ENCODE measurements at places on chromosomes 12 and 14. TPM values are rescaled to one million over a fixed set of nuclear protein-coding genes. Genes with fewer than 3 reads are reported as not detected.

Gene FGF23
- total RNA-seq = not detected

Gene PRIMA1
- total RNA-seq = not detected

Gene FOXG1
- 0.44 TPM for total RNA-seq

GRCh38 chr12:55712700-55713415 lies 3.0 kb upstream of the BLOC1S1 start:
- DNase-seq = no peak

- no peak for DNase-seq
These were observed 172.9 kb upstream of the LRIG3 start for GRCh38 chr12:59093073-59093772.

GRCh38 chr14:96265383-96266095 lies 9.5 kb downstream of the BDKRB1 start:
- DNase-seq = no peak

- DNase-seq = no peak
These were observed 338.8 kb upstream of the SFSWAP start for GRCh38 chr12:131372171-131372475.

GRCh38 chr14:56198438-56198837 lies 80.2 kb downstream of the PELI2 start:
- no peak for DNase-seq

- DNase-seq = no peak
These were observed 45.5 kb downstream of the ACADS start for GRCh38 chr12:120771097-120771496.

- no peak for DNase-seq
These were observed 11.2 kb downstream of the PDE6H start for GRCh38 chr12:14984036-14984435.

GRCh38 chr12:117292688-117293087 lies 68.7 kb downstream of the NOS1 start:
- no peak for DNase-seq

GRCh38 chr12:123153906-123154305 lies 3.0 kb upstream of the PITPNM2 start:
- DNase-seq = no peak

DNA sequence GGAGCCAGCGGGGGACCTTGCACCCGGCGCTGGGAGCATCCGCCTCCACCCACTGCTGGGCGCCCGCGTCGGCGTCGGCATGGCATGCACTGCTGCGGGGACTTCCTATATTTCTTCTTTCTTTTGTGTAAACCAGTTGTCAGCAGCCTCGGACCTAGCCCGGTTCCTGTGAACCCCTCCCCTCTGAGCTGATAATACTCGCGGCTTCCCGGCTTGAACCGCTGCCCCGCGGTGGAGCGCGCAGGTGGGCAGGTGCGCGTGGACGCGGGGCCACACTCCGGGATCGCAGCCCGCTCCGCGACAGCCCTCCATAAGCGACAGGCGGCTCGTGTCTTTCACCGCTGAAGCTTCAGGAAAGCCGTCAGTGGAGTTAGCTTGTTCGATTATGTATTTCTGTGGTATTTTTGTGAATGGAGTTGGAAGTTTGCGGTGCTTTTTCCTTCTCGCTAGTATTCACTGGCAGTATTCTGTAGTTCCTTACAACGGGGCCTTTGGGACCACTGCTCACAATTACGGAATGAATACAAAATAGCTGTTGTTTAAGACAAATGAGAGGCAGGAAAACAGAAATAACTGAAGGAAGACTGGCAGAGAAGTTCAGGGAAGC lies 870 bp downstream of the BMAL2 start:
- DNase-seq = no peak

DNA sequence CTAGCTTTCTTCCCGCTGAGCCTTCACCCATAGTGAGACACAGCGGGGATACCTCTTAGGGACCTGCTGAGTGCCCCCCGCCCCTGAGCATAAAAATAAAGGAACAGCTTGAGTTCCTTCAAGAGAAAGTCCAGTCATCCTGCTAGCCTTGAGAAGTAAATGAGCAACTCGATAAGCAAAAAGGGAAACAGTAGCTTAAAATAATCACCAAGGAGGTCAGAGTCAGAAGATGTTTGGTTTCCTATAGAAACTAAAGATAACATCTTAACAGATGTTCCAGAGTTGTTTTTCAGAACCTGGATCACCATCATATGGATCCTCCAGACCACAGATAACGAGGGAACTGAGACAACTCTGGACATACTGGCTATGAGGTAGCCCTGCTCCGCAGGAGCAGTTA lies 94.0 kb downstream of the BCAT1 start:
- DNase-seq = no peak

DNA sequence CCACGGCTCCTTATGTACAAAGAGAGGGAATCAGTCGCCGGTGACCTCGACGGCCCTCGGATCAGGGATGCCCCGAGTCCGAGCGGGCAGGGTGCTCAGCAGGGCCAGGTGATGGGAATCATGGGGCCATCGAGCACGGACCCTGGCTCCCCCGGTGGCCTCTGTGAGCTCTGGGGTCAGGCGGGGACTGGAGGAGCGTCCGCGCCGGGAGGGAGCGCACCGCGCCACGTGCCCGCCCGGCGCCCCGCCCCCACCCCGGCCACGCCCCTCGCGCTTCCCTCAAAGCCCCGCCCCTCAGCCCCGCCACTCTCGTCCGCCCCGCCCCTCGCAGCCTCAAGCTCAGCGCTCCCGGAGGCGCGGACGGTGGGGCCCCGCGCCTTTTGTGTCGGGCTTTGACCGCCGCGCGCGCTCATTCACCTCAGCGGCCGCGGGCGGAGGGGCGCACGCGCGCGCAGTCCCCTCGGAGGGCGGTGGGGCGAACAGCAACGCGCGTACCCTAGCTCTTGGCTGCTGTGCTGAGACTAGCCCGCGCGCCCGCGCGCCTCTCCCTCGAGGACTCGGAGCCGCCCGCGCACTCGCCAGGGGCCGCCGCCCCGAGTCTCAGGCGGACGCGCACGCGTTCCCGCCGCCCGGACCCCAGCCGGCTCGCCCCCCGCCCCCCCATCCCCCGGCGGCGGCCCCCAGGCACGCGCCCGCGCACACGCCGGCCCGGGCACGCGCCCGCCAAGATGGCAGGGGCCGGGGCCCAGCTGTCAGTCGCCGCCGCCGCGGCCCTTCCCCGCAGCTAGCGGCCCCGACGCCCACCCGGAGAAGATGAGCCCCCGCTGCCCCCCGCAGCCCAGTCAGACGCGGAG lies 93.9 kb upstream of the EVL start:
- no peak for DNase-seq

DNA sequence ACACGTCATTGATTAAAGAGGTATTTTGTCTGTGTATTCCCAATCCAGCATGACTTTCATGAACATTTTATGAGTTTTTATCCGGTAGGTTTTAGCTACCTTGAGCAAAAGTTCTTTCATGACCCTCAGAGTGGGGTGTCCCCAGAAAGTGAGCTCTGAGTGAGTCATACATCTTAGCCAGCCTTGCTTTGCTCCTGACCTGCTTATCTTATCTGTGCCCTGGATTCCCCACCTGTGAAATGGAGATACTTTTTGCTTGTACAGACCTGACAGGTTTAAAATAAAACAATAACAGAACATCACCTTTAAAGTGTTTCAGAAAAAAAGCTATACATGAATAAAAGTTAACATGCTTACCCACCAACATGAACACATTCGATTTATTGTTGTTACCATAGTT lies 202.8 kb upstream of the SOX5 start:
- no peak for DNase-seq

DNA sequence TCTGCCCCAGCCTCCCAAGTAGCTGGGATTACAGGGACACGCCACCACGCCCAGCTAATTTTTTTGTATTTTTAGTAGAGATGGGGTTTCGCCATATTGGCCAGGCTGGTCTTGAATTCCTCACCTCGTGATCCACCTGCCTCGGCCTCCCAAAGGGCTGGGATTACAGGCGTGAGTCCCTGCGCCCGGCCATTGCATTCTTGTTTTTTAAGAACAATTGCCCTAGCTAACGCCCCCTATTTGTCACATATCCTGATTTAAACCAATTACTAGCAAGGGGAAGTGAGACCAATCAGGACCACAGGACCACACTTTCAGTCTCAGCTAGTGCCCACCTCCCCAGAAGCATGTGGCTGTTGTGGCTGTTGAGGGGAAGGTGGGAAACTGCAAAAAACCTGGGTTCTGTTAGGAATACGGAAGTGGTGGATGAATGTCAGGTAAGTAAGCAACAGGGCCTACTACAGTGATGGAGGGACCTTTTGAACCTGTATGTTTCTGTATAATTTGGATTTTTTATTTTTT lies 37.8 kb upstream of the NFYB start:
- DNase-seq = no peak

- DNase-seq = no peak
These were observed 129.4 kb downstream of the SMOC1 start for GRCh38 chr14:70008284-70009262.

- no peak for DNase-seq
These were observed 14.3 kb upstream of the PTGER2 start for GRCh38 chr14:52299692-52300278.

GRCh38 chr14:50085570-50086320 lies 30.6 kb downstream of the VCPKMT start:
- DNase-seq = peak; percentile 95

DNA sequence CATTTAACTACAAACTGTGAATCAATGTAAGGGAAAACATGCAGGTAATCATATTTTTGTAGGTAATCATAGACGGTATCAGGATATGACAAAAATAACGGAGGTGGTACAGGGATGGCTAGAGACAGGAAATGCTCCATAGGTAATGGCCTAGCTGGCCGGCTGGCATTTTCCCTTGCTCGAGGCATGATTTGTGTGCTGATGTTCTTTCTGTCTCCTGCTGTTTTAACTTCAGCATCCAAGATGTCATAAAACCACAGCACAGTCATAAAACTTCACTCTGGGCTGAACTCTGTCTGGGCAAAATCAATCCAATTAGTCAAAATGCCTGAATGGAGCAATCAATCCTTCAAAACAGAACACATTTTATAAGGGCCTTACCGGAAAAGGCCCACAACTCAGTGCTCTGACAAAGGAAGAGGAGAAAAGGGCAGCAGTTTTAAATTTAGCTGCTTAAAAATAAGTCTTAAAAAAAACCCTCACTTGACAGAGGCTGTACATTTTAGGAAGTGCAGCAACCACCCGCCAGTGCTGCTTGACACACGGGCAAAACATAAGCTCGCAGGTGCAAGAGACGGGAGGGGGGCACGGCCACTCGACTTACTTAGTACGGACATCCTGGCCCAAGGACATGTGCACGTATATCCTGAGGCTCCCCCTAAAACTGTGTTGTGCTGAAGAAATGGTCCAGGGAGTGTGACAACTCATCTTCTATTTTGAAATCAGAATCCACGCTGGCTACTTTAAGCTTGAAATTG lies 40.5 kb upstream of the GPR68 start:
- DNase-seq = no peak

DNA sequence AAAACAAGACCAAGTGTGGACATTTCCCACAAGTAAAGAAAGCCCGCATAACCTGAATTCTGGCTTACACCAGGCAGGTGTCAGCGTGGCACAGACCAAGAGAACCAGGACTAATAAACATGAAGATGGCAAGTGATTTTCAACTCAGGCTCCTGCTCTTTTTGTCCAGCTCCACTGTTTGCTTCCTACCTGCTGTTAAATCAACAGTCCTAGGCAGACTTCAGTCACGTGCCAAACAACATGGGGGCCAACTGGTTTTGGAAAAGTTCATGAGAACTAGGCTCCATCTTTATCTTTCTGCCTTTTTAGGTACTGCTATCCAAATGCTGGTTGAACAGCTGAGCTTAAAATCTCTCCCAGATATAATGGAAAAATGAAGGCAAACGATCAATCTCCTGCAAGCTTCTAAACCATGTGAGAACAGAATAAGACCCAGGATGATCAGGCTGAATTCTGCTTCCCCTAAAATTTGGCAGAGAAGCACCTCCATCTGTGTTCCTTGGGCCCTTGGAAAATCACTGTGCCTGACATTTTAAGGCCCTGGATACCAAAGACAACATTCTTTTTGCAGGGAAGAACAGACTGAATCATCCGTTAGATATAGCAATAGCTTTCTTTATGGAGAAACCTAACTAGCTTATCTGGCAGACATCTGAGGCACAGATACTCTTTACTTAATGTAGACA lies 215.6 kb upstream of the USP15 start:
- no peak for DNase-seq

DNA sequence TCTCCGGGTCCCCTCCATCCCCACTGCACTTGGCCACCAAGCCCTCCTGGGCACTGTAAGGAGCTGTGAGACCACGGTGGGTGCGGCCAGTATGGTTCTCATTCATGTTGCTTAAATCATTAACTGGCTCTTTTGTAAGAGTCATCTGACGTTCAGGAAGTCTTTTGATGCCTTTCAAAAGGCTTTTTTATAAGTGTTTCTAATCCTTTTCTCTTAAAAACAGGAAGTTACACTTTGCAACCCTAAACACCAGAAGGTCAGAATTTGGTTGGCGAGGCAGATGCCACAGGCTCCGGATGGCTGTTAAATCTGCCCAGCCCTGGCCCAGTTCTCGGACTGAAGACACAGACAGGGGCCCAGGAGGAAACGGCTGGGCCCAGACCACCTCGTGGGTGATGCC lies 26.1 kb upstream of the DIO3 start:
- DNase-seq = no peak

DNA sequence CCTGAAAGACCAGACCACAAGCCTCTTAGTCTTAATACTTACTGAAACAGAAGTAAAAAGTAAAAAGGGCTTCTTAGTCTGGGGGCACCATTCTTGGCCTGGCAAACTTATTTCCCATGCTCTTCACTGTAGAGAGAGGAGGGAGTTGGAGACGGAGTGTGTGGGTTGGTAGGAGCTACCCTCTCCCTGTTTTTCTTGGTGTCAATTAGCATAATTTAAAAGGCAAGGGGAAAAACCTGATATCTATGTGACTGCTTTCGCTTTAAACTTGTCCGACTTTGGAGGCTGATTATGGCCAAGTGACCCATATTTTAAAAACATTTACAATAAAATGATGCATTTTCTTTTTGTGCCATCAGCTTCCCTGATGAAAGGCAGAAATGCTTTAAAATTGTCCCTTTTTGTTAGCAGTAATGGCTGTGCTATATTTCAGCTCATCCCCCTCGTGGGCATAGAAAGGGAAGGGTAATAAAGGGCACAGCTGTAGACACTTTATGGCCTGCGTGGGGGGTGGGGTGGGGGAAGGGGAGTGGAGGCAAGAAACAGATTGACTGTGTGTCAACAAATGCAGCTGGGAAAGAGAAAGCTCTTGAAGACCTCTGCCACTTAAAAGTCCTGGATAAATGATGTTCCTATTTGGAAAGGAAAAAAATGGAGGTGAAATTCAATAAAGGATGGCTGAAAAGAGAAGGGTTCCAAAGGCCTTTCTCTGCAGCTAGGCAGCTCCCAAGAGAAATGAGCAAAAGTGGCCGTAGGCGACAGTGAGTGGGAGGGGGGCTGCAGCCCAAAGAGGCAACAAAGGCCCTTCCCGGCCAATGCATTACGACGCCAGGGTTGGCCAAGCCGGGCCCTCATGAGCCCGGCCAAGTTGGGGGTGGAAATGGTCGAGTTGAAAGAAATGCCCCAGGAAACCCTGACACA lies 57.5 kb upstream of the TMEM263 start:
- no peak for DNase-seq
